NCI-H2081 (cell line): ENCODE measurements at places on chromosomes 6 and 20.

- DNase-seq: no peak
Observed at GRCh38 chr20:37969949-37970855, 63.1 kb downstream of the TTI1 start.

DNA sequence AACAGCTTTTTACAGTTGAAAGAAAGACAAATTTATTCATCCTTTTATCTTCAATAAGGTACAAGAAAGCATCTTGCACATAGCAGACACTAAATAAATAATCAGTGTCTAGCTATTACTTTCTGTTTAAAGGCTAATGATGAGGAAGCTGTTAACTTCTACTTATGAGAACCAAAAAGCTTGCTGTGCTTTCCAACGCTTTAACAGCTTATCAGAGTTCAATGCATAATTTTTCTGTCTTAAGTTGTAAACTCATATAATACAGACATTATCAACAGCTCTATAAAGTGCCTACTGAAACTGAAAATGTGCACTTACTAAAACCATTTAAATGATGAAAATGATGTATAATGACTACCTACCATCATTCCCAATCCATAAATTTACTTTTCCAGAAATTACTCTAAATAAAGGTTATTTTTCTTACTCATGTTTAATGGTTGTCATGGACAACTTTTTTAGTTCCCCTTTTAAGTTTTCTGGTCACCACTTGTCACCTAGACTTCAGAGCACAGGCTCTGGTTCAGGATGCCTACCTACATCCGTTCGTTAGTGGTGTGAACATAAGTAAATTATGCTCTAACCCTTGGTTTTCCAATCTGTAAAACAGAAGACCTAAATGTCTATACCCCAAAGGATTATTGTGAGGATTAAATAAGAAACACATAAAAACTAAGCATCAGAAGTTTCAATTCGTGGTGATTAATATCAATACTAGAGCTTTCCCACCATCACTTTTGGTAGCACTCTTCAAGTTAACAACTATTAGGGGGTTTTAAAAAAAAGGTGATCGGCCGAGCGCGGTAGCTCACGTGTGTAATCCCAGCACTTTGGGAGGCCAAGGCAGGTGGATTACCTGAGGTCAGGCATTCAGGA lies 8.0 kb downstream of the PNISR start:
- no peak for DNase-seq

- no peak for DNase-seq
Observed at GRCh38 chr20:21608777-21609176, 94.9 kb upstream of the NKX2-2 start.

DNA sequence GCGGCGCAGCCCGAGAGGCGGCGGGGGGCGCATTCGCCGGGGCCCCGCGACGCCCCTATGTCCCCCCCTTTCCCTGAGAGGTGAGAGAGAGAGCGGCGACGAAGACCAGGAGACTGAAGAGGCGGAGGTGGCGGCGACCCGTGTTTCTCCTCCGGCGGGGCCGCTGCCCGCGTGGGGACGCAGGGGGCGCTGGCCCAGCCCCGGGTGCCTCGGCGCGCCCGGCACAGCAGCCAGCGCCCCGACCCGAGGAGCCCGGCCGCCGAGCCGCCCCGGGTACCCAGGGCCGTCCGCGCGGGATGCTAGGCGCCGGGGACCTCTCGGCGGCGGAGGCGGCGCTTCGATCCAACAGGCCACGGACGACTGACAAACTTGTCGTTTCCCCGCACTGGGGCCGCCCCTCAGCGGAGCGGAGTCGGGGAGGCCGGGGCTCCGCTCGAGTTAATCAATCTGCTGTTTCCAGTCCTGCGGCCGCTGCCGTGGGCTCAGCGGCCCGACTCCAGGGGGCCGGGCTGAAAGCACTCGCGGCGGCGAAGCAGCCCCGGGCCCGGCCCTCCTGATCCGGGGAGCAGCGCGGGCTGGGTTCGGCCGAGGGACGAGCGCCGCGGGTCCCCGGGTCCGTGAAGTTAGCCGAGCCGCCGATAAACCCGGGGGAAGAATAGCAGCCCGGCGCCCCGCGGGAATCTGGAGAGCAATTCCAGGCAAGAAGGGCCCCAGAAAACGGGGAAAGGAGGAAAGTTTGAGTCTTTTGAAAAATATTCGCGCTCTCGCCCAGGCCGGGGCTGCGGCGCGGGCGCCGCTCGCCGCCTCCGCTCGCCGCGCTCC lies 631 bp downstream of the MDGA1 start:
- no peak for DNase-seq

DNA sequence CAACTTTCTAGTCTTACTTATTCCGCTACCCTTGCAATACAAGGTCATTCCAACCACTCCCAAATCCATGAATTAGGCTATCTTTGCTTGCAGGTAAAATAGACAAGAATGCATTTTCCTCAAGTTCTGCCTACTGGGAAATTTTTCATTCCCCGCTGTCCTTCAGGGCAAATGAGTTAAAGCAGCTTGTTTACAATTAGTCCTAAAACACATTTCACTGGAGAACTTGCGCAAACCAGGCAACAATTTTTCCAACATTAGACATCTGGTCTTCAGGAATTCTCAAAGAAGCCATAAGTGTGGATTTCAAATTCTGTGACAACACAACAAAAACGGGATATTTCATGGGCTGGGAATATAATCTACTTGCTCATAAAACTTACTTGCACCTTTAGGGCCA lies 20.4 kb downstream of the SPINT4 start:
- DNase-seq: no peak

- no peak for DNase-seq
Observed at GRCh38 chr6:17863901-17864754, 123.3 kb downstream of the KIF13A start.

DNA sequence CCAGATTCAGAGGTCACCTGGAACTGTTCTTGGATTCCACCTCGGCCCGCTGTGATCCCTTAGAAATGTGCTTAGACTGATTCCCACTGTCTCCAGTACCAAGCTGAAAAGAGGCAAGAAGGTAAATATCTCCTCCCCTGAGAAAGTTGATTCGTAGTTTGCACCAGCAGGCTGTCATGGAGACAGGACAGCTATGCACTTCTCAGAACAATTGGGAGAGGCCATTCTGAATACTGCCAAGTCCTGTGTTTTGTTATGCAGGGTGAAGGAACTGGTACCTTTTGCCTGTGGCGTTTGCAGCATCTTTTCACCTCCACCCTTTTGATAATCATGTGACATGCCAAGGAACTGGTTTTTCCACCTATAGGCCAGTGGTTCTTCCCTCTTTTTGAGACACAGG lies 58.2 kb upstream of the RNGTT start:
- DNase-seq: no peak

DNA sequence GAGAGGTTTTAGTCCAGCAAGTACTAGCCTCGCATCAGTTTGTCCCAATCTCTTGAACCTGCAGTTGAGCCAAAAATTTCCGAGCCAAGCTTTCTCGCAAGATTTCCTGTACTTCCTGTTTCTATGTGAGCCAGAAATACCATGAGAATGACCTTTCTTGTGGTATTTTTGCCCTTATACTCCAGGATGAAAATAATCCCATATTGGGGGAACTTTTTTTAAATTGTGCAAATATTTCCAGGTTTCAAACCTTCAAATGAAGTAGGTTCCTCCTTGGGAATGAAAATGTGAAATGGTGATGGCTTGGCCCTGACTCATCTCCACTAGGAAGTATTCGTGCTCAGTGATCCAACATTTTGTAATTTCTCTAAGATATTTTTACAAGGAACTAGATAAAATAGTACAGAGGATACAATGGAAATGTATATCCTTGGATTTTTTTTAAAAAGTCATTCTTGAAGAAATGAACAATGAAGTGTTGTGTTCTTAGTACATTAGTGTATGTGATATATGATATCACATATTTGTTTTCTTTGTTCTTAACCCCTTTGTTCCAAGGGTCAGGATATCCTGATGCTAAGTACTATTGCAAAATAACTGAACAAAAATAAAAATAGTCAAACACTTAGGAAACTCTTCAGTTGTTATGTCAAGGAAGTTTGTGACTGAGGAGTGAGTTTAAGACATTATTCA lies 184.0 kb downstream of the PDE7B start:
- no peak for DNase-seq

- DNase-seq: no peak
Observed at GRCh38 chr6:99501762-99502161, 13.5 kb downstream of the USP45 start.

DNA sequence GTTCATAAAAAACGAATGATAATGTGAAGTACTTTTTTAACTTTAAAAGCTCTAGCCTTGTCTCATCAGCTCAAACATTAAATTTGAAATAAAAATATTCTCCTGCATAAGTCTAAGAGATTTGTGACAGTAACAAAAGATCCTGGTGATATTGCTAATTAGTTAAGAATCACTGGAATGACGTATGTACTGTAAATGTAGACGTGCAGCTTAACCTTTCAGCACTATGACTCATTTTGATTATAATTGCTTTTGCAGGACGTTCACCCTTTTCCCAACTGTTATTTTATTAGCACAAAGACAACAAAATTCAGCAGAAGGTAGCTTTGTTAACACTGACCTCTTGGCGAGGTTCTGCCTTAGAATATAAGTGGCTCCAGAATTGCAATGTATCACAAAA lies 68.6 kb downstream of the TENT5A start:
- DNase-seq: no peak

DNA sequence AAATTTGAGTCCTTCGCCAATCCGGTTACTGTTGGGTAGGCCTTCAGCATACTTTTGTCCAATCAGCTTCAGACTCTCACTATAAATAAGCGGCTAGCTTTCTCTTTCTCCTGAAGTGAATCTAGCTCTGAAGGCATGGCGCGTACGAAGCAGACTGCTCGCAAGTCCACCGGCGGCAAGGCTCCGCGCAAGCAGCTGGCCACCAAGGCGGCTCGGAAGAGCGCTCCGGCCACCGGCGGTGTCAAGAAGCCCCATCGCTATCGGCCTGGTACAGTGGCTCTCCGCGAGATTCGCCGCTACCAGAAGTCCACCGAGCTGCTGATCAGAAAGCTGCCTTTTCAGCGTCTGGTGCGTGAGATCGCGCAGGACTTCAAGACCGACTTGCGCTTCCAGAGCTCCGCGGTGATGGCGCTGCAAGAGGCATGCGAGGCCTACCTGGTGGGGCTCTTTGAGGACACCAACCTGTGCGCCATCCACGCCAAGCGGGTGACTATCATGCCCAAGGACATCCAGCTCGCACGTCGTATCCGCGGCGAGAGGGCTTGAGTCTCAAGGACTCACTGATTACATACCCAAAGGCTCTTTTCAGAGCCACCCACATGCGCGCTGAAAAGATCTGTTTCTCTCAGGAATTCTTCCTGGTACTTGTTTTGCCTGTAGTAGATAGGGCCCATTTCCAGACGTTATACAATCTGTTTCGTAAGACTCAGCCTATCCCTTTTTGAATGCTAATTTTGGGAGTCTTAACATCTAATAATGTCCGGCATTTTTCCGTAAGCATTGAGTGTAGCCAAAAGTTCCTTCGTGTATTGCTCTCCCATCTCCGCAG lies 102.0 kb downstream of the OR2B2 start:
- peak; percentile 85 for DNase-seq

- DNase-seq: peak; percentile 1
Observed at GRCh38 chr6:167799033-167799821, 27.5 kb upstream of the AFDN start.

- no peak for DNase-seq
Observed at GRCh38 chr20:56829788-56830385, 200.8 kb downstream of the TFAP2C start.

- DNase-seq: peak; percentile 44
Observed at GRCh38 chr20:47317127-47317895, 39.2 kb downstream of the ZMYND8 start.

DNA sequence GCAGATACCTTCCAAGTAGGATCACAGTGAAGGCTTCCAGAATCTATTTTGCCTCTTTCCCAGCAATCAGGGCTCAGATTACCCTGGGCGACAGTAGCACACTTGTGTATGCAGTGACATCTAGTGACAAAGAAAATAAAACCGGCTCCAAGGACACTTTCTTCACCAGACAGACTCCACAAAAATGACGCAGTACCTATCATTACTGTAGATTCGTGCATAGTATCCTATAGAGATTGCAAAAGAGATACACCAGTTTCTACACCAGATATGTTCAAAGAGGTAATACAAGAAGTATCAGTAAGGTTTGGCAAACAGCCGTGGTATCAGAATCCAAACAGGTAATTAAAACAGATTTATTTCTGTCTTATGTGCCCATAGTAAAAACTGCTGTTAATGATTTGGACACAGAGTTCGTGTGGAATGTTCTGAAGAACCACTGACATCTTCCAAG lies 600.4 kb upstream of the JAG1 start:
- DNase-seq: peak; percentile 69

DNA sequence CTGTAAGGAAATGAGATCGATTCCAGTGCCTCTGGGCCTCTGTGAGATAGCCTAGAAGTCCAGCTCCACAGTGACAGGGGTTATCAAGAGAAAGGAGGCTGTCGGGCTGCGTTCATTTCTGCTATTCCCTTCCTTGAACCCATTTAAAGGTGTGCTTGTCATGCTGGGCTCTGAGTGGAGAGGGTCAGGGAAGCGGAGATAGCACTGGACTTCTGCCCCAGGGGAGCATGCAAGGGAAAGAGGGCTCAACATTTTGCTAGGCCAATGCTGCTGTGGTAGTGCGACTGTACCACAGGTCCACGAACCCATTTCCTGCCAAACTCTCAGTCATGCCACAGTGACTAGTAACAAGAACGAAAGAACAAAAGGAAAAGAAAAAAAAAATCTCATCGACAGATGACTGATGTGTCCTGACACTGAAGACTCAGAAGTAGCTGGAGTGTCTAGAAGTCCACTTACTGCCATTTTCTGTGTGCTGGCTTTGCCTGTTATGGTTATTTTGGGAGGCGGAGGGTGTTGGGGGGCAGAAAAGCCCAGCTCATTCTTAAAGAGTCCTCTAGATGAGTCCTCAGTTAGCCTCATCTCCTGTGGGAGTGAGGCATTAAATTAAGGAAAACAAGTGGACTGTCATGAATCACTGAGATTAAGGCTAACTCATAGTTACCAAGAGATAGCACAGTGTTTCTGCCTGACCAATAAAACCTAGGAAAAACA lies 8.1 kb downstream of the NEDD9 start:
- no peak for DNase-seq

GRCh38 chr6:30459145-30459544 lies 30.2 kb upstream of the HLA-E start:
- DNase-seq: no peak

DNA sequence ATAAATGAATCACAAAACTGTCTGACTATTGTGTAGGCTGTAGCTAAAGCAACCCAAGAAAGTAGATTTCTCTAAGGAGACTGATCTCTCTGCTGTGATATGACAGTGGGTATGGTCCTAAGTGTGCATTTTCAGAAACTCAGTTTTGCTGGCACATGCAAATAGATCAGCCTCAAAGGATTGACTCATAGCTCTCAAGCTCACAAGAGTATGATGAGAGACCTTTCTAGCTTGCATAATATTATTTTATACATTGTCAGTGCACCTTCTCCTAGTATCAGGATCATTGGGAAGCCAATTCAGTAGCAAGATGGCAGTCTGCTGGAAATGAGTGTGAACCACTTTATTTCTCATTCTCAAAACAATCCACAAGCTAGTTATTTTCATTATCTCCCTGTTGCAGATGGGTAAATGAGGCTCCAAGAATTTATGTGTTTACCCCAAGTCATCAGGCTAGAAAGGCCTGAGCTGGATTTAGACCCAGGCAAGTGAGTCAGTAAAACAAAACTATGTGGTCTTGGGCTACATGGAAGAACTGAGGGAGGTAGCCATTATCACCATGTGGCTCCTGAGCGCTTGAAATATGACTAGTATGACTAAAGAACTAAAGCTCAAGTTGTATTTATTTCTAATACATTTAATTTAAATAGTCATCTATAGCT lies 27.9 kb upstream of the PLCB4 start:
- DNase-seq: no peak
